Liver (tissue), 10 donors: ENCODE measurements at places on chromosomes 3 and 15. TPM values are rescaled to one million over a fixed set of nuclear protein-coding genes. Genes with fewer than 3 reads are reported as not detected.

The CHMP2B gene
- 15.5 TPM for total RNA-seq

The C3orf22 gene
- total RNA-seq, result not detected

The VEPH1 gene
- 0.65 TPM for total RNA-seq

The PRKCD gene
- total RNA-seq, result 7.3 TPM

The AQP9 gene
- 103 TPM for total RNA-seq

The MUC20 gene
- 1.1 TPM for total RNA-seq

The LDHAL6B gene
- total RNA-seq, result not detected

The GOLGA6A gene
- 1.2 TPM for total RNA-seq

The COL7A1 gene
- 0.37 TPM for total RNA-seq

The ATP1B3 gene
- total RNA-seq, result 7.4 TPM

The HIGD2B gene
- not detected for total RNA-seq

The KLHL40 gene
- total RNA-seq, result not detected

The TWF2 gene
- 12.7 TPM for total RNA-seq

The SLC28A2 gene
- under 0.01 TPM for total RNA-seq

The IL12A gene
- total RNA-seq, result 0.08 TPM

The TRA2B gene
- total RNA-seq, result 96.2 TPM

The CCDC39 gene
- total RNA-seq, result not detected

The SST gene
- total RNA-seq, result not detected

The SCAANT1 gene
- not detected for total RNA-seq

The CPN2 gene
- total RNA-seq, result 20.4 TPM

The GOLGA8N gene
- 6.8 TPM for total RNA-seq

The NR1I2 gene
- 121 TPM for total RNA-seq

The CYP1A2 gene
- not detected for total RNA-seq

The SPINK8 gene
- not detected for total RNA-seq

The ITIH4 gene
- 447 TPM for total RNA-seq

The SENP8 gene
- 0.67 TPM for total RNA-seq

The RIOX2 gene
- total RNA-seq, result 19.9 TPM

The MESP1 gene
- total RNA-seq, result 0.50 TPM

The CYP1A1 gene
- total RNA-seq, result 4.4 TPM

The TRPM1 gene
- total RNA-seq, result not detected

The CALML4 gene
- total RNA-seq, result 6.2 TPM

The ADAMTS9 gene
- total RNA-seq, result 13.8 TPM

The ISL2 gene
- not detected for total RNA-seq

The ARL8B gene
- 26.5 TPM for total RNA-seq

The PLA2G4F gene
- total RNA-seq, result not detected

The PRRT3 gene
- total RNA-seq, result 0.79 TPM

The ALPK3 gene
- total RNA-seq, result 10.0 TPM

The MASP1 gene
- 83.8 TPM for total RNA-seq

The PLCH1 gene
- total RNA-seq, result 0.33 TPM

The CCR3 gene
- total RNA-seq, result 0.05 TPM

The LCTL gene
- total RNA-seq, result not detected

The HAUS2 gene
- total RNA-seq, result 6.9 TPM

The TMEM207 gene
- not detected for total RNA-seq

The TICRR gene
- 7.3 TPM for total RNA-seq

The ONECUT1 gene
- total RNA-seq, result 14.1 TPM

The A4GNT gene
- 0.17 TPM for total RNA-seq

The GOLGA8Q gene
- total RNA-seq, result 0.47 TPM

The C3orf52 gene
- 1.8 TPM for total RNA-seq

The SLCO2A1 gene
- 0.56 TPM for total RNA-seq

The MYLK gene
- 158 TPM for total RNA-seq

The MESP2 gene
- total RNA-seq, result not detected

The LRRFIP2 gene
- total RNA-seq, result 56.9 TPM

The PIF1 gene
- total RNA-seq, result 0.42 TPM

The OR4F6 gene
- total RNA-seq, result not detected

The IMPG2 gene
- total RNA-seq, result 0.25 TPM

The SLC22A14 gene
- 0.17 TPM for total RNA-seq

The GRIP2 gene
- 0.33 TPM for total RNA-seq
